ENCODE measurements at places on chromosomes 1 and 21.
A peak's percentile ranks its signal among the peaks of the same experiment; 100 is the strongest.

- DNase-seq = no peak
Observed at GRCh38 chr21:46661211-46661625, 25.7 kb downstream of the PRMT2 start.

DNA sequence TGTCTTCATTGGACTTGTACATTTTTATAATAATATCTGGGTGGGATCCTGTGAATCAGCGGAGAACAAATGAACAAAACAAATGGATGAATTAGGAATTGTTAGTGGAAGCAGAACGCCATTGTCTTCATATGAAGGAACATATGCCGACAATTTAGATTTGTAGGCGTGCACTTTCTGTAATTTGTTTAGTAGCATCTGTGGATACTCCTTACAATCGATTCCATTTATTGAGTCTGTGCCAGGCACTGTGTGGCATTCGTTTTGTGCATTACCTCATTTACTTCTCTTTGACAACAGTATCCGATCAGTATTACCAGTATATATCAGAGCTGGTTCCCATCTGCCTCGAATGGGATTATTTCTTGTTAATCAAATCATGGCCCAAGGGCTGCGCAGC is 61.9 kb downstream of the PRDM2 start:
- no peak for DNase-seq

DNA sequence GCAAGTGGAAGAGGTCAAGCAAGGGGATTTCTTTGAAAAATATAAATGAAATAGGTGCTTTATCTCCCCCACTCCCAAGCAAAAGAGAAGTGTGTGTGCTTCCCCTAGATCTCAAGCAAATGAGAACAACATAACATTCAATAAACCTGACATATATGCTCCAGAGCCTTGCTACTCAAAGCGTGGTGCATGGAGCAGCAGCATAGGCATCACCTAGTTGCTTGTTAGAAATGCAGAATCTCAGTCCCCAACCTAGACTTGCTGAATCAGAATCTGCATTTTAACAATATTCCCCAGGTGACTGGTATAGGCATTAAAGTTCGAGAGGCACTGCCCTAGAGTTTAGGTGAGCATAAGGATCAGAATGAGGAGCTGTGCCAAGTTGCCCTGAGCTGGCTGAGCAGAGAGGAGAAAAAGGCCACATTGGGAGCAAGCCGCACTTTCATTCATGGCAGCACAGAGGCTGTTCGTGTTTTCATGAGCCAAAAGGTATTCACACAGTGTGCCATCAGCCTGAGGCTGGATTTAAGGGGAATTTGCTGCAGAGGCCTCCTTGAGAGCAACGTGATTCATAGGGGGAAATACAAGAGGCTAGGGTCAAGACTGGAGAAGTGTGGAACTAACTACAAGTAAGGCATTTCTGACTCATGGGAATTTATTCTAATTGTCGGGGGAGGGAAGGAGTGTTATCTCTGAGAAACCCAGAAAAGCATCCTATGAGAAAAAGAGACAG is 14.3 kb upstream of the LPAR3 start:
- DNase-seq = no peak

DNA sequence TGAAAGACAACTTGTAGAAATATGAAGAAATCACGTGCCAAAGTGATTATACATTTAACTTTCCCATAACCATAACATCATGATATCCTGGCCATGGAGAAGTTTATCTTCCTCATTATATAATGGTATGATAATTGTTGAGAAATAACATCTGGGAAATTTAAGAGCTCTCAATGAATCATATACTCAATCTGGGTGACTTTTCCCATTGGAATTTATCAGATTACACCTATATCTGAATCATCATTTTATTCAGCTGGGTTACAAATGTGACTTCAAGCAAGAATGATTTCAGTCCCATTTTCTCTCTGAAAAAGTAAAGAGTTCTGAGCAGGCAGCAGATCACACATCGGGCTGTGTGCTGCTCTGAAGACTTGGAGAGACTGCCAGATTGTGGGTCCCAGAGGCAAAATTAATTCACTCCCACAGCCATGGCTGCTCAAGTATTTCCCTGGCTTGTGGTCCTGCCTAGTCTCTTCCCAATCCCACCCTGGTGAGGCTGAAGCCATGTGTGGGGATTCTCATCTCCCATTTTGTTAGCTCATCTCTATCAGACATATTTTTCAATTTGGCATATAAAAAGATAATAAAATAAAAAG is 278.0 kb downstream of the MRPL39 start:
- DNase-seq = no peak

DNA sequence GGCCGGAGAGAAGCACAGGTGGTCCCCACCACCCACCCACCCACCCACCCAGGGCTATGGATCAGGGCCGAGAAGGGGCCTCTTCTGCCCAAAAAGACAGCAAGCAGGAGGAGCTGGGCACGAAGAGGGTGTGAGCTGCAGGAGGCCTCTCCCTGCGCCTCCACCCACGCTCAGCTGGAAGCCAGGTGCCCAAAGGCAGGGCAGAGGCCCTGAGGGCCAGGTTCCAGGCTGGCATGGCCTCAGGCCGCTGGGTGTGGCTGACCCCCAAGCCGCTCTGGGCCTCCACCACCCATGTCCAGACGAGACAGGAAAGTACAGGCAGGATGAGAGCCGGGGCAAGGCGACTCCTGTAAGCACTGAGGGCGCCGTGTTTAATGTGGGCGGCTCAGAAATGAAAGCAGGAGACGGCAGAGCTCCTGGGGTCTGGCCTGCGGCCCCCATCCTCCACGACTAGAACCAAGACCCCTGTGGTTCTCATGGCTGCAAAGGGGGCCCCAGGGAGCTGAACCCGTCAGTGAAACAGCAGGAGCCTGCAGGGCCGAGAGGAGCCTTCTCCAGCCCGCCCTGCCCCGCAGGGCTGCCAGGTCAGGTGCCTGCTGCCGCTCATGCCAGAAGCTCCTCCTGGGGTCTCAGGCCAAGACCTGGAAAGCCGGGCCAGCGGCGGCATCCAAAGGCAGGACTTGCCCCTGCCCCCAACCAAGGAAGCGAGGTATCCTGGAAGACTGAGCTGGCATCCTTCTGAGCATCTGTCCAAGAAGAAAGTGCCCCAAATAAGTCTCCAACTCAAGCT is 56.0 kb downstream of the MEGF6 start:
- no peak for DNase-seq

GRCh38 chr1:40710581-40711315 is 19.2 kb downstream of the NFYC start:
- no peak for DNase-seq

DNA sequence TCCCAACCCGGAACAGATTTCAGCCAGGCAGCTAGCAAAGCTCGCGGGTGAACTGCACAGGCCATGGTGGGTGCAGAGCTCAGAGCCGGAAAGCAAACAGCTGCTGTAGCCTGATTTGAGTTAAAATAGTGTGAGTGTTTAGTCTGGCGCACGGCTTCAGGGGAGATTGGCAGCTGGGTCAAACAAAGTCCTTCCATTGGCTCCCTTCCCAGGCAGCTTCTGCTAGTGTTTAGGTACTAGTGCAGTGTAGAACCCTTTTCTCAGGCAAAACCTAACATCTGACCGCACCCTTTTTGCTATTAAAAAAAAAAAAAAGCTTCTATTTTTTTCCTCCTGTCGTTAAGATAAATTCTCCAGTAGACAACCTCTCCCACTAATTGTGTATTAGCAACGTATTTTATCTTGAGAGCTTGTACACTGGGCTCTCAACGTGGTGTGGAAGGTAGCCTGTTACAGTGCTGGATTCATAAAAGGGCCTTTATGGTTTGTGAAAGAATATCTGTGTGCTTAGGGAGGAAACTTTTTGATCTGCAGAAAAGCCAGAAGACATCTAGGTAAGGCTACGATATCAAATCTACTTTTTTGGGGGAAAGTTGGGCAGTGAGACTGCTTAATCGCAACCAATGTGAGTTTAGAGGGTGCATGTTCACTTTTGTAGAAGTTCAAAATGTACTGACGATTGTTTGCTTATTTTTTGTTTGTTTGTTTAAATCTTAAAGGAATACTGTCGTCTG is 689.6 kb downstream of the USP25 start:
- no peak for DNase-seq

DNA sequence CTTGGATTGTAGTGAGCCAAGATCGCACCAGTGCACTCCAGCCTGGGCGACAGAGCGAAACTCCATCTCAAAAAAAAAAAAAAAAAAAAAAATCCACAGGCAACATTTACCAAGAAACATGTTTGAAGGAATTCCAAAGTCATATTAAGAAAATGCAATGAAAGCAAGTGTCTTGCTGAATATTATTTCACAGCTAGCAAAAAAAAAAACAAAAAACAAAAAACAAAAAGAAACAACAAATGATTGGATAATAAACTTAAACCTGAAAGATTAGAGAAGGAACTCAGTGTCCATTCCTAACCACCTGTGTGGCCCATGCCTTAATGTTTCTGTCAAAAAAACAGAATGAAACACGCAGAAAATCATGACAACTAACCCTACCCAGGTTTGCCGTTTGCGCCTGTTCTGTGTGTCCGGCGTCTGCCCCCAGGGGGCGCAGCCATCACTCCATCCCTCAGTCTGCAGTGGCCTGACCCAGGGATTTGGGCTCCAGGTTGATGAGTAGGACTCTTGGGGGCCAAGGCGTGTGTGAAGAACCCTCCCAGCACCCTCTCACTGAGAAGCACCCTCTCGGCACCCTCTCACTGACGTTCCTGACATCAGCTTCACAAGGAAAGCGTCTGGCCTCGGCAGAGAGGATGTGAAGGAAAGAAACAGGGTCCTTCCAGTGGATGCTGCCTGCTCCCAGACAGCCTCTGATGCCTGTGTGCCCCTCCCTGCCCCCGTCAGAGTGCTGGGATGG is 19.2 kb upstream of the PTTG1IP start:
- DNase-seq = peak; percentile 75

GRCh38 chr1:37035796-37036666 is 1.7 kb upstream of the GRIK3 start:
- DNase-seq = peak; percentile 72

DNA sequence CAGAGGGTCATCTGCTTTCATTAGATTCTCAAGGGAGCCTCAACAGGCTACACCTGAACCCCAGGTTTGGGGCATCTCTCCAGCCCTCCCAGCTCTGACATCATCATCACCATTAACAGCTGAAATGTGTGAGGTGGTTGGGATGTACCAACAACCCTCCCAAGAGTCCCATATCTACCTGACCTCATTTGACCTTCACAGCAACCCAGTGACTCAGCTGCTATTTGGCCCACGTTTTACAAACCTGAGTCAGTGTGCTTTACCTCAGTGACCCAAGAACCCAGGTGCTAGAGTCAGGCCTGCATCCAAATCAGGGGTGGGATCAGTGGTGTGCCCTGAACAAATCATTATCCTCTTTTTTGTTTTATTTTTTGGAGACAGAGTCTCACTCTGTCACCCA is 53.3 kb upstream of the TINAGL1 start:
- peak; percentile 65 for DNase-seq

DNA sequence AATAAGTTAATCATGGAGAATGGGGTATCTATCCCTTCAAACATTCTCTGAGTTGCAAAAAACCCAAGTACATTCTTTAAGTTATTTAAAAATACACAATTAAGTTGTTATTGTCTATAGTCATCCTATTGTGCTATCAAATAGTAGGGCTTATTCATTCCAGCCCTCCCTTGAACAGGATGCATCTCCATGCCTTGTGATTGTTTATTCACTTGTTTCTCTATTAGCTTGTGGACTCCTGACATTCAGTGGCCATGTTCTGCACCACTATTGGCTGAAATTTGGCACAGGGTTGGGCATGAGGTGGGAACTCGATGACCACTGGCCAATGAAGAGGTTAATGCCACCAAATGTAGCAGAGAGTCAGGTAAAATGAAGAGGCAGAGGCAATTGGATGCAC is 272.8 kb downstream of the TNR start:
- DNase-seq = no peak

DNA sequence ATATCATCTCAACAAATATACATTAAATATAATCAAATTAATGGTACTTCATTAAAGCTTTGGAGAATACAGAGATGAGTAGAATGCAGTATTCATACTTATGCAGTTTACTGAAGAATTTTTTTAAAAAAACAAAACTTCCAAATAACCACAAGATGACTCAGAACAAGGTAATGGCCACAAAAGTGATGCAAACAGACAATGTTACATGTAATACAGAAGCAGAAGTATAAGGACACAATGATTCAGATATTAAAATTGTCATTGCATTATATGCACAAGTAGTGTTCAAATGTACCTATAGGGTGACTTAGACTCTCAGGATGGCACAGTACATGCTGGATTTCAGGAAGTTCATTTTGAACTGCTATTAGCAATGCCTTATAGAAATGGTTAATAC is 227.2 kb upstream of the ST6GALNAC5 start:
- DNase-seq = peak; percentile 3

GRCh38 chr1:208231881-208232661 is 12.1 kb downstream of the PLXNA2 start:
- DNase-seq = no peak

GRCh38 chr1:119984771-119985170 is 84.7 kb downstream of the NOTCH2 start:
- DNase-seq = no peak

DNA sequence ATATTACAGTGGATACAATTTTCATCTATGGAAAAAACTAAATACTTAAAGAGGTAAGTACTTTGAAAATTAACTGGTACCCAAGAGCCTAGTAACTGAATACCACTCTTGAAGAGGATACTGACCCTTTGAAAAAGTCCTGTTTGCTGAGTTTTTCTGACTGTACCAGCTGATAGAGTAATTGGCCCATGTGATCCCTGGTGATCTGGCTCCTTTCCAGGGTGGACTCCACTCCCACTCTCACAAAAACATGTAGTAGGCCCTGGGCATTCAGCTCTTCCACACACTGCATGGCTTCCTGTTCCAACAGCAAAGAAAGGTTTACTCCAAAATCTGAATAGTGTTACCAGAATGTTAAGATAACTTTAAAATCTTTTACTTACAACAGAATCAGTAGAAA is 53.6 kb upstream of the HP1BP3 start:
- no peak for DNase-seq

DNA sequence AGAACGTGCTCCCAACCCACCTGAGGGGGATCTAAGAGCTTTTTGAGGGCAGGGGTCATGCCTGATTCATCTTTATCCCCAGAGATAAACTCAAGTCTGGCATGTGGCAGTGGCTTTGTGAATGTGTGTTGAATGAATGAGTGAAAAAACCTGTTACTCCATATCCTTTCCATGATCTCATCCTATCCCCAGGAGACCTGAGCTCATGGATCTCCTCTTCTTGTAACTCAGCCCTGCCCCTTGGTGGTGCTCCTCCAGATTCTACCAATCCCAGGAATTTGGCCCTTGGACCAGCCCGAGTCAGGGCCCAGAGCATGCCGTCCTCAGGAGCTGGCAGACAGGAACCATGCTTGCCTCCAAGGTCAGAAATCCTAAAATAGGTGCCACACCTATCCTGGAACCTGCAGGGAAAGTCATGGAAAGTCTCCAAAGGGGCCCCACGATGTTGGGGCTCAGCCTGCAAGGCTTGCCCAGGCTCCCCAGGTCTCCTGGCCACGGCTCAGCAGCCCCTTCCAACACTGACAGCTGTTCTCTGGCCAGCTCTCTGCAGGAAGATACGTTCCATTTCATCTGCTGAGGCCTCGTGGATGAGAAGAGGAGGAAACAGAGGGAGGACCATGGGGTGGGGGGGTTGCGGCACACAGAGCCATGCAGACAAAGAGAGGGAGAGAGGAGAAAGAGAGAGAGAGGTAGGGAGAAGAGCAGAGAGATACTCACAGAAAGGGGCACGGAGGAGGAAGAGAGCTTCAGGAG is 214.6 kb downstream of the TRABD2B start:
- DNase-seq = no peak

All from NB4 (cell line).